ENCODE measurements at places on chromosomes 12 and 14.
A peak's percentile ranks its signal among the peaks of the same experiment; 100 is the strongest.

DNA sequence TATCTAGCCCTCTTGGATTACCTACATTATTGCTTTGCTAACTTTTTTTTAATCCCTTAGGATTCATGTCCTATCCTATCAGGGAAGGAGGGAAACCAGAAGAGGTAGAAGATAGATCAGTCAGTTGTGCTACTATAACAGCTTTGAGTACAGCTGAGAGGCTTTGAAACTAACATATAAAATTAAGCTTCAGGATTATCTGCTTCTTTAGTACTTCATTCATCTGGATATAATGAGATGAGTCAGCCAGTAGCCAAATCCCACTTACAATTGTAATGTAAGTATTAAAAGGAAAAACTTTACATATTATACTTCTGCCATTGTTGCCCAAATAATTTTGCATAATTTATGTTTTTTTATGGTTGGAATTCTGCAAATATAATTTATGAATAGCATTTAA, 33.4 kb upstream of the ANO6 start:
- H3K36me3 ChIP-seq = peaks cover 13% of the 10 kb centered on the region
- H3K27me3 ChIP-seq = no peaks in the 10 kb centered on the region
- H3K4me3 ChIP-seq = no peak overlapping the region

DNA sequence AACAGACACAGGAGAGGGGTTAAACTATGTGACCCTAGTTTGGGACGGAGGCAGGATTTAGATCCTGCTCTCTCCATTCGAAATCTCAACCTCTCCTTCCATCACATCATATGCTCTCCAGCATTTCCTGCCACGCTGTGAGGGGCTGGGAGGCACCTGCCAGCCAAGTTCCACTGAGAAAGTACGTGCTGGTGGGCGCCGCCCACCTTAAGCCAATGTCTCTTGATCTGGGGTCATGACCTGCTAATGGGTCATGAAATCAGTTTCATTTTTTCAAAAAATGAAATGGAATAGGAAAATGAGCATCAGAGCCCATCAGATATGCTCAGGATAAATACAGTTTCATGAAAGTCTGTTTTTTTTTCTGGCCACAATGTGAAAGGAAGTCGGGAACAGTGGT, 7.2 kb downstream of the MCRS1 start:
- H3K36me3 ChIP-seq = peaks cover 98% of the 10 kb centered on the region
- no peak overlapping the region for H3K4me3 ChIP-seq
- no peaks in the 10 kb centered on the region for H3K27me3 ChIP-seq
- H3K27ac ChIP-seq = no peak overlapping the region

DNA sequence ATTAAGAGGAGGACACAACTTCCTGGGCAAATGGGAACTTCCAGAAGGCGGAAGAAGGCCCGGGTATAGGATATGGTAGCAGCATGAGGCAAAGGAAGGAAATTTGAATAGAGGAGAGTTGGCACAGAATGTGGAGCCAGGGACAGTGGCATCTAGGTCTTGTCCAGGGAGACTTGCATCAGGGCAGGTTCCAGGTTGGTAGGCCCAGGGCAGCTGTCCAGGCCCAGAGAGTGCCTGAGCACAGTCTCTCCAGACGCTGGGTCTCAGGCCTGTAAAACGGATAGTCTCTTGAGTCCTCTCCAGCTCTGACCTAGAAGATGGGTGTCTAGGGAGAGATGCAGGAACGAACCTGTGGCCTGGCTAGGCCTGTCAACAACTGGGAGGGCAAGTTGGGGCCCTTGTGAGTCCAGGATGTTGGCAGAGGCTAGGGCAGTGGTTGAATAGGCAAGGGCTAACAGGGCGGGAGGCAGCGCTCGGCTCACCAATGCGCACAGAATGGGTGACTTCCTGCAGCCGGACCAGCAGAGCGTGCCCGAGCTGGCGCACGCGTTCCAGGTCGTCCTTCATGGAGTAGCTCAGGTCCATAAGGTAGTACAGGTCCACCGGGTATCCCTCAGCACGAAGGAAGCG, 9.9 kb downstream of the ITGB7 start:
- no peak overlapping the region for H3K27ac ChIP-seq
- no peak for DNase-seq
- no peaks in the 10 kb centered on the region for H3K36me3 ChIP-seq
- peak overlapping the region; percentile 60 for H3K4me3 ChIP-seq
- peaks cover 16% of the 10 kb centered on the region for H3K4me1 ChIP-seq

GRCh38 chr14:102958461-102958860, 36.0 kb downstream of the AMN start:
- peaks cover 5% of the 10 kb centered on the region for H3K4me1 ChIP-seq
- DNase-seq = no peak
- H3K4me3 ChIP-seq = no peak overlapping the region
- H3K27ac ChIP-seq = no peak overlapping the region

DNA sequence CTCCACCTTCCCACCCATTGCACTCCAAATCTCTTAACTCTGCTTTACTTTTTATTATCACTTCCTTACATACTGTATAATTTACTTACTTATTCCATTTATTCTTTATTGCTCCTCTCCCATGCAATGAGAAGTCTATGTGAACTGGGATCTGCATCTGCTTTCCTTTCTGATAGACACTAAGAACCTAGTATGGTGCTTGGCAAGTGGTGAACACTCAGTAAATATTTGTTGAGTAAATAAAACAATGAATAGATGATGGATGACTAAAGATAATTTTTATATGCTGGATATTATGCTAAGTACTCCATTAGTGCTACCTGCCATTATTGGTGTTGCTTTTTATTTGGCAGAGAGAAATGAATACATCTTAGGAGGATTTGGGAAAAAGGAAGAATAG, 151.0 kb downstream of the TPH2 start:
- no peaks in the 10 kb centered on the region for H3K36me3 ChIP-seq
- DNase-seq = no peak
- no peaks in the 10 kb centered on the region for H3K4me1 ChIP-seq
- no peak overlapping the region for H3K4me3 ChIP-seq
- H3K27ac ChIP-seq = no peak overlapping the region

DNA sequence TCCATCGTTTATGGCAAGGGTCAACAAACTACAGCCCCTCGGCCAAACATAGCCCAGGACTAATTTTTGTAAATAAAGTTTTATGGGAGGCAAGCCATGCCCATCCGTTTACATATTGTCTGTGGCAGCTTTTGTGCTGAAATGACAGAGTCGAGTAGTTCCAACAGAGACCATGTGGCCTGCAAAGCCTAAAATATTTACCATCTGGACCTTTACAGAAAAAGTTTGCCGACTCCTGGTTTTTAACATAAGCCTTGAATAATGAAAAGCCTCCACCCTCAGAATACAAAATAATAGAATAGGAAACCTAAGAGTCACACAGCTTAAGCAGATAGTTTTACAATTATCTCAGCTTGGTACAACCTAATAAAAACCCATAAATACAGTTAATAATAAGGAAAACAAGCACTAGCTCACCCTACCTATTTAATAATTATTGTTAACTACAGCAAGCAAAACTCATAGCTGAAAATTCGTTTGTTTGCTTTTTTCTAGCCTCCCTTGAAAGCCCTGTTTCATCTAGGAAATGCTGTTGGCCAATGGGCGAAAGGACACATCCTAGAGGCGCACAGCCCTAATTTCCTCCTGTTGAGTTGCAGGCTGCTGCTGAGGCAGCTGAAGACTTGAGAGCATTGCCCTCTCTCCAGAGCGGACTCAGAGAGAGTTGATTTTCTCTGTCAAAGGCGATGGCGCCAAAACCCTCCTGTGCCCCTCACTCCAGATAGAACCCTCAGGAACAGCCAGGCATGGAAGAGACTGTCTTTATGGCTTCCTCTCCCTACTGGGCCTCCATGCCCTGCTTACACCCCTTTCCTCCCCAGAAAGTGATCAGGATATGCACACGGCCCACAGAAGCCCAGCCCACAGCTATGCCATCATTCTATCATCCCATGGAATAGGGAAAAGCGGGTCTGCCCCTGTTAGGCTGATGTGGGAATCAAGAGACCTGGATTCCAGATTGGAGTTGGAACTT, 107.2 kb downstream of the DPF3 start:
- no peaks in the 10 kb centered on the region for H3K27me3 ChIP-seq
- H3K36me3 ChIP-seq = no peaks in the 10 kb centered on the region
- H3K4me1 ChIP-seq = peaks cover 70% of the 10 kb centered on the region
- peak overlapping the region; percentile 5 for H3K27ac ChIP-seq
- H3K4me3 ChIP-seq = no peak overlapping the region

DNA sequence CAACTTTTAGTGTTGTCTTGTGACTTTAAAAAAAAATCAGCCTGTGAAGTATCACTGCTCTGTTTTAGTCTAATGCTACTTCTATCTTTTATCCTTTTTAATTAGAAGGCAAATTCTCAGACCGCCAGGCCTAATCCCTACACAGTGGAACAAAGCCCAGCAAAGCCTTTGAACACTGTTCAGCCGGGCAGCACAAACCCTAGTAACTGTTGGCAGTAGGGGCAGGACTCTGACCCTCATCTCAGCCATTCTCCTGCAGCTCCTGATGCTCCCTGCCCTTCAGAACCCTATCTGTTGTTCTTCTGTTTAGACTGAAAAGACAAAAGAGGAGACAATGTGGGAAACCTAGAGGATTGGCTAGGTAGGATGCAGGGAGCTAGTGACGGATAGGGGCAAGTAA, 78.0 kb upstream of the OTX2 start:
- peaks cover 71% of the 10 kb centered on the region for H3K27me3 ChIP-seq
- H3K4me1 ChIP-seq = no peaks in the 10 kb centered on the region
- H3K36me3 ChIP-seq = no peaks in the 10 kb centered on the region
- no peak for DNase-seq
- H3K27ac ChIP-seq = no peak overlapping the region

DNA sequence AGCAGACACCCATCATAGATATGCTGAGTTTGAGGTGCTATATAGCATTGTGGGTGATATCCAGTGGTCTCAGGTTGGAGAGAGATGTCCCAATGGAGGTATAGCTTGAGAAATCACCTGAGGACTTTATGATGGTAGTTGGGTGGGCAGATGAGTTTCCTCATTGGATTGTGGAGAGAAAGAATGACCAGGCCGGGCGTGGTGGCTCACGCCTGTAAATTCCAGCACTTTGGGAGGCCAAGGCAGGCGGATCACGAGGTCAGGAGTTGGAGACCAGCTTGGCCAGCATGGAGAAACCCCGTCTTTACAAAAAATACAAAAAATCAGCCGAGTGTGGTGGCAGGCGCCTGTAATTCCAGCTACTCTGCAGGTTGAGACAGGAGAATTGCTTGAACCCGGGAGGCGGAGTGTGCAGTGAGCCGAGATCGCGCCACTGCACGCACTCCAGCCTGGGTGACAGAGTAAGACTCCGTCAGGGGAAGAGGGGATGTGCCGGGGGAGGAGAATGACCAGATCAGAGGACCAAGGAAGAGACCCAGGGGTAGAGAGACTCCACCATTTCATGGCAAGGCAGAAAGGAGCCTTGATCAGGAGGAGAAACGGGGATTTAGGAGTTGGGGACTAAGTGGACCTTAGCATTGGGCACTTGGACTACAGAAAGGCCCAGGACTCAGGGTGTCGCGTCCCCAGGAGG, 757 bp upstream of the PCK2 start:
- H3K4me3 ChIP-seq = peak overlapping the region; percentile 95
- H3K27me3 ChIP-seq = no peaks in the 10 kb centered on the region
- peaks cover 3% of the 10 kb centered on the region for H3K36me3 ChIP-seq
- peak overlapping the region; percentile 94 for H3K27ac ChIP-seq
- DNase-seq = no peak
- H3K4me1 ChIP-seq = peaks cover 26% of the 10 kb centered on the region

DNA sequence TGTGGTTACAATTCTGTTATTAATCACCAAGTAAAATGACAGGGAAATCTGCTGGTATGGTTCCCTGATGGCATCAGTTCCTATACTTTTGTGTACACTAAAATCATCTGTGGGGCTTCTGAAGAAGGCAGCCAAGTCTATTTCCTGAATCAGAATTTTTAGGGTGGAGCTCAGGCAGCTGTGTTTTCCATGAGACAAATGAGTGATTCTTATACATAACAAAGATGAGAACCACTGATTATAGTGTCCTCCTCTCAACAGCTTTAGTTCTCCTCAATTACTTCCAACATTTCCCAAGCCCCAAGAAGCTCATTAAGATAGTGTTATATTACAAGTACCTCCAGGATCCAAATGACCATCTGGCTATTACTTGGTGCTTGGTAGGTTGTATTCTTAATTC, 64.5 kb upstream of the USP44 start:
- H3K27ac ChIP-seq = peak overlapping the region; percentile 62
- peaks cover 27% of the 10 kb centered on the region for H3K4me1 ChIP-seq
- no peaks in the 10 kb centered on the region for H3K27me3 ChIP-seq
- no peaks in the 10 kb centered on the region for H3K36me3 ChIP-seq
- H3K4me3 ChIP-seq = no peak overlapping the region

- peak; percentile 51 for DNase-seq
- peaks cover 4% of the 10 kb centered on the region for H3K36me3 ChIP-seq
- H3K4me3 ChIP-seq = peak overlapping the region; percentile 49
Observed at GRCh38 chr12:29316752-29317151, 64.2 kb downstream of the ERGIC2 start.
